ENCODE measurements at places on chromosomes 6 and 20.

DNA sequence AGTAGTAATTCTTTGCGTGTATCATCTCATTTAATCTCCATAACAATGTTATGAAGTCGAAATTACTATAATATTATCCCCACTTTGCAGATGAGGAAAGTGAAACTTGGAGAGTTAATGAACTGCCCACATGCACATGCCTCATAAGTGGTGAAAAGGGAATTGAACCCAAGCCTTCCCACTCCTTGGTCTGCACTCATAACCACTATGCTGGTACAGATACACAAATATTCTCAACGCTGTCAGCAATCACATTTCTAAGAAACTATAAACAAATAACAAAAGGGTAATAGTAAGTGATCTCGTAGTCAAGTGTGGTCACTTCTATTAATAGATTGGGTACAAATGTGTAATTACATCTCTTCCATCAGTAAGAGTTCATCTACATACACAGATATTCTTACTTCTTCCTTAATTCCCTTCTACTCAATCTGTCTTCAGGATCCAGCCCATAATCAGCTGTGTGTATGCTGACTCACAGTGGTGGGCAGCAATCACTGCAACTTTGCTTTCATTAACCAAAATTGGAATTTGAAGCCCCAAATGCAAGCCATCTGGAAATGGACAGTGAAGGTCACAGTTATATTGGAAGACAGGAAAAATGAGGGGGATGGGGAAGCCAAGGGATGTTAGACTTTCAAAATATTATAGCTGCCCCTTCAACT lies 6.6 kb downstream of the PRSS35 start:
- no peak for DNase-seq

DNA sequence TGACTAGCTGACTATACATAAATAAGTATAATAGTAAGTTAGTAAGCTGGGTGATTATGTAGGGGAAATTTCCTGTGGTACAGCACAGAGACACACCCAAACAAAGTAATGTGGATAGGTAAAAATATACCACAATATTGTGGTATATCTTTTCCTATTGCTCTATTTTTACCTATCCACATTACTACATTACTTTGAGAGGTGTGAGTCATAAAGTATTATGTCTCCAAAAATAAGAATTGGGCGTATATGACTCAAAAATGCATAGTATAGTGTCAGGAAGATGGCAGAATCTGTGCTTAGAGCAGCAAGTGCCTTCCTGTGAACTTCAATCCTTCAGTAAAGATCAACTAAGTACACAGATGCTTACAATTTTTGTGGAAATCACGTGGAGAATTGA lies 2.7 kb upstream of the SIRPG start:
- DNase-seq, result no peak

DNA sequence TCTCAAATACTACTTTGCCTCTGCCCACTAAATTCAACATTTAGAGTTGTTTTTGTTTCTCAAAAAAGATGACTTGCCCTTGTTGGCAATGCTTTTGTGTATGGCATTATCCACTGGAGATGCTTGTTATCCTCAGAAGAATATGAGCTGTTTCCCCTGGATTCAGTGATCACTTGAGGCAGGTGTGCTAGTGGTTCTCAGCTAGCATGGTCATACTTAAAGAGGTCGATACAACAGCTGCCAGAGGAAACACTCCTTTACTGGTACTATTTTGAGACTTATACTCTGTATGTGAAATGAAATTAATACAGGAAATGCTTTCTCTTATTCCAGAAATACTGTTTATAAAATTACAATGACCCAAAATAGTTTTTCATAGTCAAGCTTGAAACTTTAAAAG lies 122.5 kb downstream of the HIVEP1 start:
- no peak for DNase-seq

DNA sequence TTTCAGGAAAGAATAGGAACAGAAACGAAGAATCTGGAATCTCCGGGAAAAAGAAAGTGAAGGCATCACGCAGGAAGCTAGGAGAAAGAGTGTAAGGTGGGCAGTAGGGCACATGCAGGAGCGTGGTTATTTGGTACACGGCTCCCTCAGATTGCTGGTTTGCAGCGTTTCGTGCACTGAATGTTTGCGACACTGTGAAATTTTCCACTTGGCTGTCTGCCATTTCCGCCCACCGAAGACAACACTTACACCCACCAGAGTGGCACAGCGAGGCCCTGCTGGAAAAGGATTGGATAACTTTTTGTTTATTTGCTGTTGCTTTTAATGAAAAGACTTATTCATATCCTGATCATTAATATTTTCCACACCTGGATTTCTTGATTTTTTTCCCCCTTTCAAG lies 248.3 kb downstream of the GMPR start:
- DNase-seq, result no peak

GRCh38 chr6:99613409-99613704 lies 6.7 kb downstream of the PRDM13 start:
- no peak for DNase-seq

GRCh38 chr6:69871107-69871506 lies 4.8 kb downstream of the COL19A1 start:
- DNase-seq, result no peak

- DNase-seq, result no peak
These were observed at the start of gene RUNX2 for GRCh38 chr6:45327956-45328522. Gene RUNX2 (plus strand): TSS chr6:45328330. CDS start chr6:45328727, 397 bp downstream.

DNA sequence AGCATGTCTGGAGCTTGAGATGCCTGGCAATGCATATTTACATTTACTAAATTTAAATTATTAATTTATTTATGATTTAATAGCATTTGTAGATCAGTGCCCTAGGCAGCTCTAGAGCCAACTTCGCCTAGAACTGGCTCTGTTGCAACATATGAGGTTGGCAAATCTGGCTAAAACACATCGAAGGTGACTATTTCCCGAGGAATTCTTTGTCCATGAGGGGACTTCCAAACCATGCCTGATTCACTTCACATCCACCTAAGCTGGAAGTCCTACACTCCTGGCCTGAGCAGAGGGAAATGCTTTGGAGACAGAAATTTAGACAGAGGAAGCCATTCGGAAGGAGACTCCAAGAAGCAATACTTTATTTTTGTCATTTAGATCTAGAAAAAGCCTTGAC lies 211.0 kb upstream of the ARG1 start:
- no peak for DNase-seq

GRCh38 chr6:15400572-15401004 lies 154.7 kb downstream of the JARID2 start:
- peak; percentile 71 for DNase-seq

- DNase-seq, result no peak
These were observed 127.3 kb downstream of the TNFRSF21 start for GRCh38 chr6:47182291-47182957.

- DNase-seq, result peak; percentile 56
These were observed at the start of gene SLCO4A1 for GRCh38 chr20:62642051-62642665. Gene SLCO4A1 (plus strand): TSS chr20:62642503. CDS start chr20:62656455, 13,952 bp downstream.

DNA sequence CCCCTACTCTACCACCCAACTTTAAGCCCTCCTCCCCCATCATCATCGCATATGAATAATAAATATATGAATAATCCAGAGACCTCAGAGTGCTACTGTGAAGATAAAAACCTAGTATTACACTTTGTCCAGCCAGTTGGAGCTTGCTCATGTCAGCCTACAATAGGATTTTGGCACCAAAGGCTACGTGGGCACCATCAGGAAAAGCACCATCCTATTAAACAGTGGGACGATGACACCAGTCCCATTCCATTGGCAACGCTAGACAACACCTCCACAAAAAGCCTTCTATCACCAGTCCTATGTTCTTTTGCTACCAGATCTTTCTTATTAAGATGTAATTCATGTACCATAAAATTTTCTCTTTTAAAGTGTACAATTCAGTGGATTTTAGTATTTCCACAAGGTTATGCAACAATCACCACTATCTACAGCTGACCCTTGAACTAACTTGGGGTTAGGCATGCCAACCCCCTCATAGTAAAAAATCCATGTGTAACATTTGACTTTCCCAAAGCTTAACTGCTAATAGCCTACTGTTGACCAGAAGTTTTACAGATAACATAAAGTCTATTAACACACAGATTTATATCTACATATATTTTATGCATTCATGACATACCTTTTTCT lies 41.1 kb downstream of the CNKSR3 start:
- no peak for DNase-seq

GRCh38 chr6:144155529-144155928 lies 5.2 kb downstream of the STX11 start:
- DNase-seq, result no peak

GRCh38 chr6:135087403-135087802 lies 32.8 kb upstream of the HBS1L start:
- no peak for DNase-seq

DNA sequence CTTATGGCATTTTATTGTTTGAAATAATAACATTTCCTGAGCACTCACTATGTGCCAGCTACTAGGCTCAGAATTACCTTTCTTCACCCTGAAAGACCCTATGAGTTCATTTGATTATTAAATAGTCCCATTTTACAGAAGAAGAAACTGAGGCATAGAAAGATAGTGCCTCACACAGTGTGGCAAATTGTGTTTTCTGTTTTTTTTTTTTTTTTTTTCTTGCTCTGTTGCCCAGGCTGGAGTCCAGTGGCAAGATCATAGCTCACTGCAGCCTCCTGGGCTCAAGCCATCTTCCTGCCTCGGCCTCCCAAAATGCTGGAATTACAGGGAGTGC lies 59.7 kb upstream of the PTPN1 start:
- no peak for DNase-seq

GRCh38 chr20:37797669-37798175 lies 103.9 kb downstream of the CTNNBL1 start:
- no peak for DNase-seq

DNA sequence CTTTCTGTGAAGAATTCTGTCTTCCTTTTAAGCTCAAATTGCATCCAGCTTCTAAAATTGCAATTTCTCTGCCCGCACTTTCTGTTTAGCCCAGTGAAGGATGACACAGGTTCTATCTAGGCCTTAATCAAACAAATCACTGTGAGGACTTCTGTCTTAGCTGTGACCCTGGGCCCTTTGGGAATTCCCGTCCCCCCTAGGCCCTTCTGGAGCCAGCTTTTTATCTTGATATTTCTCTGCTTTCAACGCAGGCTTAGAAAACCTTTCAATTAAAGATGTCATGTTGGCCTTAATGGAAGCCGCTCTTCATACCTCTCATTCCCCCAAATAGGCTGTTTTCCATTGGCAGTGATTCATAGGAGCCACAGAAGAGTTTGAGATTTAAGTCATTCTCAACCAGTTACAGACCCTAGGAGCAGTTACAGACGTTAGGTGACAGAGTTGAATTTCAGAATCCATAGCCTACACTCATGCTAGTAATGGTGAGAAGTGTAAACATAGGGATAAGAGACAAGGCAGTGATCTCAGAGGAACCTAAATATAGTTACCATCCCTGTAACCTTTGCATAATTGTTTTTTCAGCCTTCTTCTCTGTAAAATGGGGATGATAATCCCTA lies 74.8 kb upstream of the FLRT3 start:
- no peak for DNase-seq

DNA sequence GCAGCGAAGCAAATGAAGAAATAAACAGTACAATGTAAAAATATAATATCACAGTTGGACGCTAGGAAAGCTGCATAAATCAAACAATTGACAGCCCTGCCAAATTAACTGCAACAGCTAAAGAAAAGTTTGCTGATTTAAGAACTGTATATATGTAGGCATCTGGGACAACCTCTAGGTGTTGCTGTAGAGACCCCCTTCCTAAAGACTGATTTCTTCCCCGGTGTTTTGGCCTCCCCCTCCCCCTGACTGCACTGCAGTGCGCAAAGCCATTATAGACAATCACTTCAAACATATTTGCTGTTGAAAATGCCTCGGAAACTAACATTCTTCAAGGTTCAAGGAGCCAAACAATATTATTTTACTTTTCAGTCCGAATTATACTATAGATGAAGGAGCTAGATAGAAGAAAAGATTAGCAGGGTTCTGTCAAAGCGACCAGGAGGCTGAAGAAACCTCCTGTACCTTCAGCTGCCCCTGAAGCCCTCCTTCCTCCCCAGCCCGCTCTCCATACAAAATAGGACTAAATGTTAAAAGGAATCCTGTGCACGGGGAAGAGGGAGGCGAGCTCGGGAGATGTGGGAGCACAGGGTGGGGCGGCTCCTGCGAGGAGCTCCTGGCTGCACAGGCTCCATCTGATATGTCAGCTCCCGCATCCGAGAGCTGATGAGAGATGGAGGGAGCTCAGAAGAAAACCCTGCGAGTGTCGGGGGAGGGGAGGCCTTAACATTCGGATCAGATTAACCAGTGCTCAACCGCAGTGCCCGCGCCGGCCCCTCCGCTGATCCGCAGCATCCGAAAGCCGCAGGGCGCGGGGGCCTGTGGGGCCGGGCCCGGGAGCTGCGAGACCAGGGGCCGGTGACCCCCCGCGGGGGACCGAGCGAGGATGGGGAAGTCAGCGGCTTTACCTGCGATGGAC lies 822 bp downstream of the ELOVL4 start:
- peak; percentile 44 for DNase-seq

DNA sequence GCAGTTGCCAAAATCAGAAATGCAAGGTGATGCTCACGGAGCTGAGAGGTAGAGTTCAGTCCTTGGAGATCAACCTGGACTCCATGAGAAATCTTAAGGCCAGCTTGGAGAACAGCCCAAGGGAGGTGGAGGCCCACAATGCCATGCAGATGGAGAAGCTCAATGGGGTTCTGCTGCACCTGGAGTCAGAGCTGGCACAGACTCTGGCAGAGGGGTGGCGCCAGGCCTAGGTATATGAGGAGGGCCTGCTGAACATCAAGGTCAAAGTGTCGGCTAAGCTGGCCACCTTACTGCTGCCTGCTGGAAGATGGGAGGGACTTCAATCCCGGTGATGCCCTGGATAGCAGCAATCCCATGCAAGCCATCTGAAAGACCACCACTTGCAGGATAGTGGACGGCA lies 23.9 kb upstream of the FUT9 start:
- no peak for DNase-seq

DNA sequence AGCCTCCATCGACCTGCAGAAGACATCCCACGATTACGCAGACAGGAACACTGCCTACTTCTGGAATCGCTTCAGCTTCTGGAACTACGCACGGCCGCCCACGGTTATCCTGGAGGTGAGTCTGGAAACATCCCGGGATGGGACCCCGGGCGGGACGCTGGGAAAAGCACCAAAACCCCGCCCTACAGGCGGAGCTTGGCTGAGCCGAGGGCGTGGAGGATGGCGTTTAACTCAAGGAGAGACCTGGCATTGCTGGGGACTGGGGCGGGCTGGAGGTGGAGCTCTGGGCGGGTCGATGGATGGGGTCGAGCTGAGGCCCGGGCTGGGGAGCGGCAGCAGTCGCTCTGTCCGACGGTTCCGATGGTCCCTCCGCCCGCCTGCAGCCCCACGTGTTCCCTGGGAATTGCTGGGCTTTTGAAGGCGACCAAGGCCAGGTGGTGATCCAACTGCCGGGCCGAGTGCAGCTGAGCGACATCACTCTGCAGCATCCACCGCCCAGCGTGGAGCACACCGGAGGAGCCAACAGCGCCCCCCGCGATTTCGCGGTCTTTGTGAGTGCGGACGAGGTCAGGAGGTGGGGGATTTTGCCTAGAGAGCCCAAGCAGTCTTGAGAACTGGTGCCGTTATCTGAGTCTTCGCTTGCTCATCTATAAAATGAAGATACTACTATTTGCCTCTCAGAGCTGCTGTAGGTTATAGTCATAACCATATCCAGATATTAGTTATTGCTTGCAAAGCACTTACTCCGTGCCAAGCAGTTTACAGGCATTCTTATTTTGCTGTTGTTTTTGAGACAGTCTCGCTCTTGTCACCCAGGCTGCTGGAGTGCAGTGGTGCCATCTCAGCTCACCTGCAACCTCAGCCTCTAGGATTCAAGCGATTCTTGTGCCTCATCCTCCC lies 3.8 kb downstream of the SPAG4 start:
- peak; percentile 69 for DNase-seq

GRCh38 chr20:13771853-13772453 lies 12.8 kb downstream of the ESF1 start:
- peak; percentile 10 for DNase-seq

- DNase-seq, result no peak
These were observed 20.1 kb downstream of the NSFL1C start for GRCh38 chr20:1446536-1446935.

GRCh38 chr6:165846123-165846966 lies 183.3 kb upstream of the PDE10A start:
- DNase-seq, result no peak
